ENCODE measurements at places on chromosomes 7 and 10.

DNA sequence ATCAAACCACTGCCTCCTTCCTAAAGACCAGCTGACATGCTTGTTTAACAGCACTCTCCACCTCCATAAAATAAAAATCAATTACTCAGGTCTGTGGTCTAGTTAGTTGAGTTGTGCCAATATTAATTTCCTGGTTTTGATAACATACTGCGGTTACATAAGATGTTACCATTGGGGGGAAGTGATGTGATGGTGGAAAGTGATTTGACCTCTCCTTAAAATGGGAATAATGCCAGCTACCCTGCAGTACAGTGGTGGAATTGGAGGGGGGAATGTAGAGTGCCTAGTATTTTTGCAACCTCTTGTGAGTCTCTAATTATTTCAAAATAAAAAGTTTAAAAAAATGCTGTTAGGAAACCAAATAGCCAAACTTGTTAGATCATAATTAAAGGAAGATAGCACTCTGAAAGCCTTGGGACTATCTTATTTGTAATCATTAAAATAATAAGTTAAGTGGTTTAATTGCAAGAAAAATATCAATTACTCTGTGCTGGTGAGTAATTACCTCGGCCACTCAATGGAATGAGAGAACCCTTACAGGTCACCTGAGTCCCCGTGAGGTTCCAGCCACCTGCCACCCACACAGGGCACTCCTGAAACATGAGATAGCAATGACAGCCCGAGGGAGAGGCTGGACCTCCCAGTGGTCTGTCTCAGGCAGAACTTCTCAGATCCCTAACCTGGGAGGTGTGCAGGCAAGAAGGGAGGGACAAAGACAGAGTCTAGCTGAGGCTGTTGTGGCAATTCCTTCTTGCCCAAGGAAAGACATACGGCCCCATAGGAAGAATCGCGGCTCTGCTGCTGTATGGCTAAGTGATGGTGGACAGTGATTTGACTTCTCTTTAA, 94.1 kb downstream of the SH3PXD2A start:
- no peak for DNase-seq

DNA sequence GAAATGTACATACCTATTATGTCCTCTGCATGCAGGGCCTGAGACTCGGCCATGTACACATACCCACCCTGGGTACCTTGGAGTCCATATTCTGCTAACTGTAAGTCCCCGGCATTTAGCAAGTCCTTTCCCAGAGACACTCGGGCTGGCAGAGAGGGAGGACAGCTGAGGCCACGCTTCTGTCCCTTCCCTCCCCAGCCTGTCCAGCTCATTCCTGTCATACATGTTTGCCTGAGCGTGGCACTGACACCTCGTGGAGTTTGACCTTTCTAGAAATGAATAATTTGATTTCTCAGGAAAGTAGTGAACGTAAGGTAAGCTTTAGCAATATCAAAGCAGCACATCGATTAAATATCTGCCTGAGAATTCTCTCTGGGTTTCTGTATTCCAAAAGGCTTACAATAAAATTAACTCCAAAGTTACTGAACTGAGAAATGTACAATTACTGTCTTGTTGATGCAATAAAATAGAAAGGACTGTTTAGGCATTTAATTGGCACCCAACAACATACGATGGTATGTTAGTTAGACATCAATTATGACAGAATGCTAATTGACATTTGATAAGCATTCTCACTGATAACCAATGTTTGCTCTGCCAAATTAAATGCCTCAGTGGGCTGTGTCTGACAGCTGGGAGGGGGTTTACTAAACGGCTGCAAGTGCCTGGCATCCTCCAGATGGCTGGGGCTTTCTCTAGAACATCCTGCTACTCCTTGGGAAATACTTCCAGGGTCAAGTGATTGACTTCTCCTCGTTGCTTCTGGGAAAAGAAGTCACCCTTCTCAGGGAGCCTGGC, 221.2 kb downstream of the CCSER2 start:
- no peak for DNase-seq

- DNase-seq, result no peak
These were observed 626 bp upstream of the BMS1 start for GRCh38 chr10:42781893-42782445.

- DNase-seq, result no peak
These were observed 23.4 kb downstream of the HYCC1 start for GRCh38 chr7:22990588-22990949.

GRCh38 chr7:70915067-70915466, 216.9 kb upstream of the GALNT17 start:
- no peak for DNase-seq

DNA sequence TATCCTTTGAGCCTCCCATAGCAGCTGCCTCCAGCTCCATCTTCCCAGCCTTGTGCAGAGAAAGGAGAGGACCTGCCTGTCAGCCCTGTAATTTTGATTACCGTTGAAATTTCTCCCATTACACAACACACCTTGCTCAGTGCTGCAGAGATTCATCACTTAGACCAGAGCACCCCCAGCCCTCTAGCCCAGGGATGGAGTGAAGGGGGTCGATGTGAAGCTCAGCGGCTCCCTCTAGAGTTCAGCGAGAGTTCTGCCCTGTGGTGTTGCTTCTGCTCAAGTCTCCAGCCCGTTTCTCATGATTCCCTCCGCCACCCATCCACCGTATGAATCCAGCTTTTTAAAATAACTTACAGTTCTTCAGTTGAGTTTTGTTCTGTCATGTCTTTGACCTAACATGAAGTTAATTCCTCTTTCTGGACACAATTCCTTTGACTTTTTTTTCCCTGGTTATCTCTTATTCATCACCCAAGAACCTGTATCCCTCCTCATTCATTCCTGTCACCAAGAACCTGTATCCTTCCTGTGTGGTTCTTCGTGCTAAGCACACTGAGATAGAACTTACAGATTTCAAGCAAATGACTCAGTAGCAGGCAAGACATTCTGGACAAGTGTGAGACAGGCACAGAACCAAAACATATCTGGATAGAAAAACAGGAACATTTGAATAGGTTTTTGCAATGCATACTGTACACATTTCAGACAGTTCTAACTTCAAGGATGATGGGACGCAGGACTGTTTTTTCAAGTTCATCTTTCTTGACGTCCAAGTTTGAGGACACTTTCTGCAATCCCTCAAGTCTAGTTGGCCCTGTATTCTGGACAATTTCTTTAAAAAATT, 35.0 kb upstream of the ZNF32 start:
- DNase-seq, result no peak

GRCh38 chr10:86684331-86685097, 16.2 kb downstream of the LDB3 start:
- DNase-seq, result no peak

- no peak for DNase-seq
These were observed 19.1 kb upstream of the TPK1 start for GRCh38 chr7:144854839-144855424.

DNA sequence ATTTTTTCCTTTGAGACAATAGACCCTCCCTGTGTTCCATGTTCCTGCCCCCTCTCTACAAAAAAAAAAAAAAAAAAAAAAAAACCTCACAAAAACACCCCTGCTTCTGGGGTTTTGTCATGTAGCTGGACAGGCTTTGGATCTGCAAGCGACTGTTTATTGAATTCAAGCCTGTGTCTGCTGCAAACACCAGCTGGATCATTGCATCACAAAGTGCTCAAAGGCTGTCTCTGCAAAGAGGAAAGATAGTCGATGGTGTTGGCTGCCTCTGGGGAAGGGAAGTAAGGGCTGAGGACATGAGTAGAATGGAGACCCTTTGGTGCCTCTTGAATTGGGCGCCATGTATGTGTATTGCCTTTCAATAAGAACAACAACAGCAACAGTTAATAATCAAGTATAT, 471.2 kb downstream of the PLXNA4 start:
- DNase-seq, result no peak

DNA sequence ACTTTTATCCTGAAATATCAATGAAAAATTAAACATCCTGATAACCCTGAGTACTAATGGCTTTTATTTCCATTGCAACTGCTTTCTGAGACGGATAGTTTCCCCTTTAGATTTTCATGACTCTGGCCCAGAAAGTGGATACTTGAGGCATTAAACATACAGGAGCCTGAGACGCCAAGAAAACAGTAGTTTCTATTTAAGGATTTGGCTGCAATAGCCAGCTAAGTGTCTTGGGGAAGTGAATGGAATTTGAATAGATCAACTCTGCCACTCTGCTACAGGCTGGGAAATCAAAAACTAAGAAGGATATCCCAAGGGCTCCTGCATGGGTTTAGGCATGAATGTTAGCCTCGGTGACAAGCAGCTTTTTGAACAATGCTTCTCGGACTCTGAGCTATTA, 24.7 kb upstream of the GPAM start:
- no peak for DNase-seq

DNA sequence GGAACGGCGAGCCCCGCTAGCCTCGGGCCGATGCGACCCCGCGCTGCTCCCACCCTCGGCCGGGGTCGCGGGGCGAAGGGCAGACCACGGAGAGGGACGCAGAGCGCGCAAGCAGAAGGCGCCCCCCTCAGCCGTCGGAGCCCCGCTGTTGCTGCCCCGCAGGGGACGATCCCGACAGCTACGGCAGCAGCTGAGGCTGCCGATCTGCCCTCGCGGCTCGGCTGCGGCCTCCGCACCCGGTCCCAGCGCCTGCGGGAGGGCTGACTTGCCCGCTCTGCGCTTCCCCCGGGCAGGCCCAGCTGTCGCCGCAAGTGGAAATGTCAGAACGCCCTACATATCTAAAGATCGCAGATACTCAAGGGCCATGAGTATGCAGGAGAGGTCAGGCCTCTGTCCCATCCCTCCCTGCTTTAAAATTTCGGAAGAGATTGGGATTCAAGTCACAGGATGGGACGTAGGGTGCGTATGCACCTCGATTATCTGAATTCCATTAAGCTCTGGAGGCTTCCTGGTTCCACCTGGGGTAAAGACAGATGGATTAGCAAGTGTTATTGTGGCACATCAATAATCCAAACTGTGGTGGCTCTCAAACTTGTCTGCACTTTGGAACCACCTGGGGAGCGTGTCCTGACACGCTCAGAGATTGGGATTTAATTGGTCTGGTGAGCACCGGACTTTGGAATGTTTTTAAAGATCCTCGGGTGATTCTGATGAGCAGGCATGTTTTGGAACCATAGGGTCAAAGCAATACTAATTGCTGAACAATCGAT, at the start of gene CRPPA:
CRPPA (minus strand) TSS at position 206 of the 770 bp plus-strand sequence. CDS start 216 bp downstream, outside the sequence.
- DNase-seq, result no peak

DNA sequence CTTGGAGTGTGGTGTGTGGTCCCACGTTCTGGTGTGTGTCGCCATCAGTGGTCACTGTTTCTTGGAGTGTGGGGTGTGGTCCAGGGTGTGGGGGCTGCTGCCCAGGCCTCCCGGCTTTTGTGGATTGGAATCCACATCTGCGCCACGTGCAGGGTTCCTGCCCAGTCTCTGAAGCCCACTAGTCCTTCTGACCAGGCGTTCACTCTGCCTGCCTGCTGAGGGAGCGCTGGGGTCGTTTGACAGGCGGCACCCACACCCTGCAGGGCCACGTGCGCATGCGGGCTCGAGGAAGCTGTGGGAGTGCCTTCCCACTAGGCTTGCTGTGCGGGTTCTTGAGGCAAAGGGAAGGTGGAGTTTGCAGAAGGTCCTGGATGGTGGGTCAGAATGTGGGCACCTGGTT, 51.4 kb downstream of the INPP5A start:
- no peak for DNase-seq

DNA sequence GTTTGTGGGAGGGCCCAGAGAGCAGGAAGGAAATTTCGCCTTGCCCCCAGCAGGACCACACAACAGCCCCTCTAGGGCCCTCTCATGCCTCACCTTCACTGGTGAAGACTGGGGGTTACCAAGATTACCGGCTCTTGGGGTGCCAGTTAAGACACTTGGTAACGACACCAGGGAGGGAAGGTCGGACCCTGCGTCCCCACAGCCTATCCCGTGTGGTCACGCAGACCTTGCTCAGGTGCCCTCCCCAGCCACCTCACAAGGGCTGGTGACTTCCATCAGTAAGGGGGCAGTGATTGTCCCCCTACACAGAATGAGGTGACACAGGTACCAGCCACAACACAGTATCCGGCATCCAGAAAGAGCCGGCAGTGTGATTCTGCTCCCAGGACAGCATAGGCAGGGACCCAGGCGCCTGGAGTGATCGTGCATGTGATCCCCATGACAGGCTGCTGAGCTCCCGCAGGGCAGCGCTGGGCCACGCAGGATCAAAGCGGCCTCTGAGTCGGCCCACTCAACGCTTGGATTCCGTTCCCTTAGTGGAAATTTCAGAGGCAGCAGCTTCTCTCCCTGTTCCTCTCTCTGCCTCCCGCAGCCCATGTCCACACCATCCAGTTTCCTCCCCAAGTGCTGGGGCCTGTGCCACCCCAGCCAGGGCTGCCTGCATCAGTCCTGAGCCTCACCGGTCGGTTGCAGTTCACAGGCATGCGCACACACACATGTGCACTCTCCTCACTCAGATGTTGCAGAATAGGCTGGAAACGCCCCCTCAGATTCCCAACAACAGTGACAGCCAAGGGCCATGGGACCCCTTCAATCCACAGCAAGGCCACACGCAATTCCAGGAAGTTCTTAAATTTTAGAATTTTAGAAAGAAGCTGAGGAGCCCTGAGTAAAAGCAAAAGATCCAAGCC, 35.8 kb downstream of the CAMK2B start:
- no peak for DNase-seq

DNA sequence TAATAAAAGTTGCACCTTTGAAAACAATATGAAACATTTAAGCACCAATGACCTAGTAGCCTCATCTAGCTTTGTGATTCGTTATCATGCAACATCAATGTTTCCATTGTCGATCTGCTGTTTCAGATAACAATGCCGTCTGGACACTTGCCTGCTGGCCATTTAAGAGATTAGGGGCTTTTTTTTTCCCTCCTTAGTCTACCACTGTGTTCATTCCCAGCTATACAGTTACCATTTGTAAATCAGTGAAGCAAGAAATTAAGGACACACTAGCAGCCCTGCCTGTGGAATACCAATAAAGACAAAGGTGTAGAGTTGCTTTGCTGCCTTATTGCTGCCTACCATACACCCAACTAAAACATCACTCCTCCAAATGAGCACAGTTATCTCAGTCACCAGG, 37.6 kb upstream of the MYO3A start:
- DNase-seq, result no peak

- DNase-seq, result no peak
These were observed 63.7 kb upstream of the ZPBP start for GRCh38 chr7:50156706-50157105.

GRCh38 chr7:79778786-79779770, 325.6 kb upstream of the MAGI2 start:
- peak; percentile 78 for DNase-seq

- no peak for DNase-seq
These were observed 217.7 kb upstream of the AOAH start for GRCh38 chr7:36942025-36942424.

Measured in AG09319 (cell line).